IMR-90 (cell line): ENCODE measurements at places on chromosomes 2 and 18. TPM values are rescaled to one million over a fixed set of nuclear protein-coding genes. Genes with fewer than 3 reads are reported as not detected.

The CRYGC gene
- total RNA-seq = not detected in 2 replicates

The DTNA gene
- total RNA-seq = 7.5 and 9.5 TPM in 2 replicates

The KCNJ3 gene
- total RNA-seq = not detected in 2 replicates

The KCNIP3 gene
- total RNA-seq = 0.72 and 0.83 TPM in 2 replicates

The CFAP65 gene
- total RNA-seq = not detected in 2 replicates

The NEDD4L gene
- total RNA-seq = 10.0 and 12.8 TPM in 2 replicates

The FEV gene
- not detected in 2 replicates for total RNA-seq

The SIX3 gene
- total RNA-seq = not detected in 2 replicates

The GPD2 gene
- total RNA-seq = 100 and 153 TPM in 2 replicates

The MROH2A gene
- total RNA-seq = not detected in 2 replicates

The ACADL gene
- total RNA-seq = not detected in 2 replicates

The REG1A gene
- not detected in 2 replicates for total RNA-seq

The STAM2 gene
- total RNA-seq = 29.2 and 55.0 TPM in 2 replicates

The RAMP1 gene
- 15.8 and 19.2 TPM in 2 replicates for total RNA-seq

The CCDC121 gene
- total RNA-seq = 2.0 and 2.2 TPM in 2 replicates

The FSIP2 gene
- under 0.01 TPM in 1 of 2 replicates, not detected in the other for total RNA-seq

The LYPD1 gene
- total RNA-seq = 79.7 and 87.6 TPM in 2 replicates

The DUSP2 gene
- 1.8 and 2.5 TPM in 2 replicates for total RNA-seq

The ACVR1C gene
- total RNA-seq = 0.18 and 0.28 TPM in 2 replicates

The SPATA3 gene
- total RNA-seq = not detected in 2 replicates

The NYAP2 gene
- not detected in 2 replicates for total RNA-seq
